ACHN (cell line): ENCODE measurements at places on chromosomes 12 and 14.

DNA sequence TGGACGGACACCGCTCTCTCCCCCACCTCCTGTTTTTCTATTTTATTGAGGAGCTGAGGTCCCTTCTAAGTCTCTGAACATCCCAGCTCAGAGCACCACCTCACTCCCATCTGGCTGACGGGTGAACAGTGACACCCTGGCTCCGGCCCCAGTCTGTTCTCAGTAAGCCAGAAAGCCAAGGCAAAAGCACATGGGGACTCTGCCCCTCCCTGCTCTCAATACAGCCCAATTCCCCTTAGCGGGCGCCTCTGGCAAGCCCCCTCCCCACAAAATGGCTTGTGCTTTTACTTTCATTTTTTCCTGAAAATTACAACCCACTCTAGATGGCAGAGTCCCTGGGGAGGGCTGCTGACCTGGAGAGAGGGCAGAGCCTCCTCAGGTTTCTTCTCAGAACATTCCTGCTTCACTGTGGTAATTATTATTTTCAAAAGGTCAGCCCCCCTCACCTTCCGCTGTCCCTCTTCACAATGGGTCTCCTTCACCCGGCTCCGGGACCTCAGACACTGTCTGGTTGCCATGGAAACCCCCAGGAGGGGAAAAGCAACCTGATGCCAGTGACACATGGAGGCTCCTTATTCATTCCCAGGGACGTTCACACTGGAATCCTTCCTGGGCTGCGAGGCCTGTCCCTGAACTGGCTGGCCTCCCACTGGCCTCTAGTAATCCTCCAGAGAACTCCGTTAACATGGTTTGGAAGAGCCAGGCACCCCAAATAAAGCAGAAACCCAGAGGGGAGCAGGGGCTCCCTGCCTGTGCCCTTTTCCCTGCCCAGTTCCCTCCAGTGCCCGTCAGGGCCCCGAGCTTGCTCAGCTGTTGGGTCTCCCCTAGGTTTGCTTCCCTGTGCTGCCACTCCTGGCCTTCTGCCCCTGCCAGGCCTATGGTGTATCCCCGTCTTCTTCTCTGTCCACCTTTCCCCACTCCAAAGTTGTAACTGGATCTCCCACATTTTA is 15.9 kb downstream of the COL2A1 start:
- DNase-seq, result no peak

DNA sequence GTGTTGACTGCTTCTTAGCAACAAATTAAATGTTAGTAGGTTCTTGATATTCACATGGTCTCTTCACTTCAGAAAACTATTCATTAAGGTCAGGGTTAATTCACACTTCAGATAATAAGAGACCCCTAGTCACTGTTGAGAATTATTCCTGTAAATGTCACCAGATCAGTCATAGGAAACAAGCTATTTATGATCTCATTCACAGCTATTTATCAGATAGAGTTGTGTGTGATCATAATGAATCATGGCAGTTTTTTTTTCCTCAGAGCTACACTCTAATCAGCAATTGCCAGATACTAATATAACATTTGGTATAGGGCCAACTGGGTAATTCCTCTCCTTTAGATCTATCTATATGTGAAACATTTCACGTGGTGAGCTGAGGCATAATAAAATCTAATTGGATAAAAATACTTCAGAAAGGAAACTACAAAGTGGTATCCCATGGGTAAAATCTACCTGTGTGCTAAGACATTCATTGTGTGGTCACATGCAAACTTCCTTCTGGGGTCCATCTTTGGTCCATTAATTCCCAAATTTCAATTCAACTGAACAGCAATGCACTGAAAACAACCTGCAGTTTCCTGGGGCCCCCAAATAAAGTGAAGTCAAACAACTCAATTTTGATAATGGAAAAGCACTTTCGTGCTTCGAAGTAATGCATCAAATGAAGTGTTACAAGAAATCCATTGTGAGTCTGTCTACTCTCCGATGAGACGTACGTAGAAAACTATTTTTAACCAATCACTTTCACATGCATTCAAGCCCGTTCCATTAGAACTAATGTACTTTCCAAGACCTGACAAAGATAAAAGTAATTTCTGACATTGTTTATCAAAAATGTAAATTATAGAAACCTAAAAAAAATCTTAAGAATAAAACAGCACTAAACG is 197.0 kb downstream of the ACSS3 start:
- DNase-seq, result no peak

GRCh38 chr12:55057481-55057880 is 37.7 kb downstream of the NEUROD4 start:
- DNase-seq, result no peak

- DNase-seq, result no peak
These were observed 12.5 kb downstream of the XRCC3 start for GRCh38 chr14:103702497-103703432.

GRCh38 chr12:130258863-130259262 is 78.8 kb upstream of the PIWIL1 start:
- DNase-seq, result no peak

DNA sequence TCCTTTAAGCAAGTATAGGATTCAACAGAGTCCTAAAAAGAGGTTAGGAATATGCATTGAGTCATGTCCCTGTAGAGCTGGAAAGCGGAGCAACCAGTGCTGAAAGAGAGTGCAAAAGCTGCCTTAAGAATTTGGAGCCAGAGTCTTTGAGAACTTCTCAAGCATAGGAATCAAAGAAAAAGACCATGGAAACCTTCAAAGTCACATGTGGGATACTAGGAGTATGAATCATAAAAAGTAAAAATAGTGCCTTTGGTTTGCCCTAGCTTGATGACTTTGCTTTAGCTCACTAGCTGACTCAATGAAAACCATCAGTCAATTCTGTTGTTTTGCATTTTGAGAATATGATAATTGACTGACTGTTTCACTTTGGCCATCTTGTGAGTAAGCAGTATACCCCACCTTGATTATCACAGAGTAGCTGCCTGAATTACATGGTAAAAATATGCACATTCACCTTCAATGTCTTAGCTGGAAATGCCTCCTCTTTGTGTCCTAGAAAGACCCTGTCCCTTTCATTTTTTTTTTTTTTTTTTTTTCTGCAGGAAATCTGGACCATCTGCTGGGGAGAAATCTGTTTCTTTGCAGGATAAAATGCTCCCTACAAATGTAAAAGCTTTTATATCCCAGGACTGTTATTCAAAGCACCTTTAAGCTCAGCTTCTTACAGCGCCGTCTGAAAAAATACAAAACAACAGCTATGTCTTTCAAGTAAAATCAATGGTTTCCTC is 248.6 kb upstream of the KRR1 start:
- peak; percentile 35 for DNase-seq

DNA sequence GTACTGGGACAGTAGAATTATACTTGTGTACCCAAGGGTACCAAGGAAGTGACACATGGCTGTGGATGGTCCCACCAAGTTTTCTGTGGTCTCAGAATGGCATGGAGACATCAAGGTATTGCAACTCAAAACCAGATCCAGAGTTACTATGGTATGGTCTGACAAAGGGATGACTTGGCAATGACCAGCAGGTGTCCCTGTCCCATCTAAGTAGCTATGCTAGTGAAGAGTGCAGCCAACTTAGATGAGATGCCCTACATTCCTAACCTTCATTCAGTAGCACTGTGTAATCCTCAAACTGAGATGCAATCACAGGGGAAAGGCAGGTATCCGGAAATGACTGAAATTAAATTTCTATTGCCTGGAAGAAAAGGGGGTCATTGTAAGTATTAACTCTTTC is 188.7 kb upstream of the TMEM260 start:
- DNase-seq, result no peak

DNA sequence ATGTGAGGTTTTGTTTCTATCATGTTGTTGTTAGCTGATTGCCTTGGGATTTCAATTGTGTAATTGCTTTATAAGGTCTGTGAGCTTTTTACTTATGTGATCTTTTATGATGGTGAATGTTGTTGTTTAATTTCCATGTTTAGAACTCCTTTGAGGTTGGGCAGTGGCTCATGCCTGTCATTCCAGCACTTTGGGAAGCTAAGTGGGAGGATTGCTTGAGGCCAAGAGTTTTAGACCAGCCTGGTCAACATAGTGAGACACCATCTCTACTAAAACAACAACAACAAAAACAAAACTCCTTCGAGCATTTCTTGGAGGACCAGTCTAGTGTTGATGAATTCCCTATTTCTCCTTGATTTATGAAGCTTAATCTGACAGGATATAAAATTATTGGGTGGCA is 102.1 kb upstream of the PMCH start:
- DNase-seq, result no peak

DNA sequence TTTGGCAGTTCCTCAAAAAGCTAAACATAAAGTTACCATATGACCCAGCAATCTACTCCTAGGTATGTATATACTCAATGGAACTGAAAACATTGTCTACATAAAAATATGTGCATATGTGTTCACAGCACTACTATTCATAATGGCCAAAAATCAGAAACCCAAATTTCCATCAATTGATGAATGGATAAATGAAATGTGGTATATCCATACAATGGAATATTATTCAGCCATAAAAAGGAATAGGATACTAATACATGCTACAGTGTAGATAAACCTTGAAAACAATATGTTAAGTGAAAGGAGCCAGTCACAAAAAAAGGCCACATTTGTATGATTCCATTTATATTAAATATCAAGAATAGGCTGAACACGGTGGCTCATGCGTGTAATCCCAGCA is 3.4 kb downstream of the ACYP1 start:
- DNase-seq, result no peak

DNA sequence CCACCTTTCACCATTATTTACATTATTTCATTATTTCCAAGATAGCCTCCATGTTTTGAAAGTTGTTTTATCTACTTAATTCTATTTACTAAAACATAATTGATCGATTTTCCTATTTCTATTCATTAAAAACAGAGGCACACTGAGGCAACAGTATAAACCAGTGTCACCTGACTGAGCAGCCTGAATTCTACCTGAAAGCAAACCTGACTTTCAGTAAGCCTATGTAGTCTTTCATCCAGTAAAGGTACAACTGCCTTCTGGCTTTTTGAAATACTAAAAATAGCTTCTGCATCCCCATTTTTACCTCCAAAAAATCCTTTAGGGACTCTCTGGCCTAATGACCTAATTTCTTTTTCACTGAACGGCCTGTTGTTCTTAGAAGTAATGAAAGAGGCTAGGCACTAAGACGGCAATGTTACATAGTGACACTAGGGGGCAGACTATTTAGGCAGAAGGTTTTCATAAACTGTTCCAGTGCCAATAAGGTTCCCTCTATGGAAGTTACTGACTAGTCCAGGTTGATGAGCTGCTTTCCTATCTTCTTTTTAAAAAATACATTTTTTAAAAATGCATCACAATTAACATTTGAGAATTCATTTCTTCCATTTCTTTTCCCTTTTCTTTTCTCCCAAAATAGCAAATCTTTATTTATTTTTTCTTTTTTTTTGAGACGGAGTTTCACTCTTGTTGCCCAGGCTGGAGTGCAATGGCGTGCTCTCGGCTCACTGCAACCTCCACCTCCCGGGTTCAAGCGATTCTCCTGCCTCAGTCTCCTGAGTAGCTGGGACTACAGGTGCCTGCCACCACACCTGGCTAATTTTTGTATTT is 17.5 kb downstream of the ANAPC5 start:
- DNase-seq, result peak; percentile 80

- no peak for DNase-seq
These were observed 50.2 kb upstream of the OTX2 start for GRCh38 chr14:56860441-56860840.
